ENCODE measurements at places on chromosomes 5 and 9.
A peak's percentile ranks its signal among the peaks of the same experiment; 100 is the strongest.

- DNase-seq, result no peak
These were observed 24.7 kb upstream of the MTAP start for GRCh38 chr9:21777701-21778100.

GRCh38 chr5:149030392-149030791, 32.5 kb downstream of the SH3TC2 start:
- no peak for DNase-seq

GRCh38 chr5:142618130-142618523, 67.8 kb downstream of the FGF1 start:
- no peak for DNase-seq

DNA sequence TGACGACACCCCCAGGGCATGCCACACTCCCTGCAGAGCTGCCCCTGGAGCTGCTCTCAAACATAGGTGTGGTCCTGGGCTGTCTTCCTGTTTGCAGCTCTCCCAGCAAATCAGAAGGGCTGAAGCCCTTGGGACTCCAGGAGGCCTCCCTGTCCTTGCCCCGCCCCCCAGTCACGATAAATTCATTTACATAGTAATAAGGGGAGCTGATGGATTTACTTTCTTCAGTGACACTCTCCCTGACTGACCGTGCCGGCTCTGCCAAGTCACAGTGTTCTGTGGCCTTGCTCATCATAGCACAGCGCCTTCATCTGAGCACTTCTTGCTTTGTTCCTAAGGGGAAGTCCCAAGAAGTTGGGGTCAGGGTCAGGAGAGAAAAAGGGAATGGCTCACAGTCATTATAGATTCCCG, 121.4 kb downstream of the ENC1 start:
- no peak for DNase-seq

- no peak for DNase-seq
These were observed 129.1 kb downstream of the MACROH2A1 start for GRCh38 chr5:135269931-135270421.

DNA sequence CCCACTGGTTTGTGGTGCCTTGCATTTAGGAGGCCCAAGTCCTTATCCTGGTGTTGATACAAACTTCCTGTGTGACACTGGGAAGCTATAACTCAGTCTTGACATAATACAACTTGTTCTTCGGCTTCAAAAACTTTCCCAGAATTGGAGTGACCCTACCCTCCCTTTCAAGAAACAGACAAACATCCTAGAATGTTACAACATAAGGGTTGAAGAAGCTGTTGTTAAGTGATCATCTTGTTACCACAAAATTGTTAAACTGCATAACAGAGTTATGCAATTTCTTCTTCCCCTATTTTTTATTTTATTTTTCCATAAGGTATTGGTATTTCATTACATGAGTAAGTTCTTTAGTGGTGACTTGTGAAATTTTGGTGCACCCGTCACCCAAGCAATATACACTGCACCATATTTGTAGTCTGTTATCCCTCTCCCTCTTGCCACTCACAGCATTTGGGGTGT, 21.3 kb downstream of the TLR4 start:
- DNase-seq, result no peak

DNA sequence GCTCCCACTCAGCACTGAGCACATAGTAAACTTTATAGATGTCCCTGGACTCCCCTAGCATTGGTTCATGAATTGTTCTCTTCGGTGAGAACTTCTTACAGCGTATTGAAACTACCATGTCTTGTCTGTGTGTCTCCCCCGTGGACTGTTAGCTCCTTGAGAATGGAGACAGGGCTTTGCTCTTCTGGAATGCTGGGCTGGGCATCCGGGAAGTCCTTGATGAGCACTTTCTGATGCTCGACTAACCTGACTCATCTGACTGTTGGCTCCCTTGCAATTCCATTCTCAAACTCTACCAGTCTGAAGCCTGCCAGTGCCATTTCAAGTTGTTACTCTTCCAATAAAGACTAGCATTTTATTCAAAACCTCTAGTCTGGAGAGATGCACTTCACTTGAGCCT, 15.0 kb upstream of the PFDN1 start:
- no peak for DNase-seq

DNA sequence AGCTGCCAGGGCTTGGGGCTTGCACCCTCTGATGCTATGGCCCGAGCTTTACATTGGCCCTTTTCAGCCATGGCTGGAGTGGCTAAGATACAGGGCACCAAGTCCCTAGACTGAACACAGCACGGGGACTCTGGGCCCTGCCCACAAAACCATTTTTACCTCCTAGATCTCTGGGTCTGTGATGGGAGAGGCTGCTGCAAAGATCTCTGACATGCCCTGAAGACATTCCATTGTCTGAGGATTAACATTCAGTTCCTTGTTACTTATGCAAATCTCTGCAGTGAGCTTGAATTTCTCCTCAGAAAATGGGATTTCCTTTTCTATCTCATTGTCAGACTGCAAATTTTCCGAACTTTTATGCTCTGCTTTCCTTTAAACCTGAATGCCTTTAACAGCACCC, 337.0 kb upstream of the SMC2 start:
- DNase-seq, result no peak

DNA sequence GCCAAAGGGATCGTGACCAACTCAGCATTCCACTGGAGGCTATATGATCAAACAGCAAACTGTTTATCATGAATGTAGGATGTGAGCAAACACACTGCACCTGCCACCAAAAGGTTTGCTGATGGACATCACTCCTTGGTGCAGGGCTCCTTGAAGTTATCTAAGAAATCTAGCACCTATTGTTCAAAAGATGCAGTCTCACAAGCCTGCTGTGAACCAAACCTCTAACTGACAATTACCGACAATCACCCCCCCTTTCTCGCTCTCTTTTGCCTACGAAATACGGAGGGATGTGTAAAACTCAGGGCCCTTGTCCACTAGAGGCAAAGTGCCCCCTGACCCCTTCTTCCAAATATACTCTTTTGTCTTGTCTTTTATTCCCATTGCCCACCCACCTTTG, 2.5 kb upstream of the CLTA start:
- DNase-seq, result no peak

DNA sequence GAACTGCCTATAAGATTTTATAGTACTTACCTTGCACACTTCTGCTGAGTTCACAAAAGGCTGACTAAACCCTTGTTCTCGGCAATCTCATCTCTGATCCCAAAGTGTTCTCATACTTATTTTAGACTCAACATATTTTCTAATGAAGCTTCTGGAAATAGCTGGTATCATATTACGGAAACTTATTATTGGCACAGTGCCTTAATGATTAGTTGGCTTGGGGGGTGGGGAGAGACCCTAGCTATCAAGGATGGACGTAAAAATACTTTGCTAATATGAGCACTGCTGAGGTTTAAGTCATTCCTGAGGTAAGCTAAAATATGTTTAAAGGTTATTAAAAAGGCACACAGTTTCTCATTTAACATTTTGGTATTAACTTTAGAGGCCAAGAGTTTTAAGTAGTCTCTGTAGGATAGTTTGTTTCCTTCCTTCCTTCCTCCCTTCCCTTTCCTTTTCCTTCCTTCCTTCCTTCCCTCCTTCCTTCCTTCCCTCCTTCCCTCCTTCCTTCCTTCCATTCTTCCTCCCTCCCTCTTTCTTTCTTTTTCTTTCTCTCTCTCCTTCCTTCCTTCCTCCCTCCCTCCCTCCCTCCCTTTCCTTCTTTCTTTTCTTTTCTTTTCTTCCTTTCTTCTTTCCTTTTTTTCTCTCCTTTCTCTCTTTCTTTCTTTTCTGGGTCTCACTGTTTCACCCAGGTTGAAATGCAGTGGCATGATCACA, 31.5 kb downstream of the ZSWIM6 start:
- DNase-seq, result no peak

DNA sequence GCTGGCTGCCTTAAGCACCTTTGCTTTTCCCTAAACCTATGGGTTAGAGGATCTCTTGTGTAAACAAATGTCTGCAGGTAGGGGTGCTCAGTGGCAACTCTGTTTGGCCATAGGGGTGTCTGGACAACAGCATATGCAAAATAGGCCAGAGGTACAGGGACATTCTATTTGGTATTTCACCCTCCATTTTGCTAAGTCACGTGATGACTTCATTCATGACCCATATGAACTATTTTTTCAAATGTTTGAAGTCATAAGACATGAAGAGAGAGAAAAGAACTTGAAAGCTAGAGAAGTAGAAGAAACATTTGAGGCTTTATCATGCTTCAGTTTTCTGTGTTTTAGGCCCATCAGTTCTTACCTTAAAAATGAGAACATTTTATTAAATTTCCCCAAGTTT, 370.2 kb downstream of the GADD45G start:
- no peak for DNase-seq

DNA sequence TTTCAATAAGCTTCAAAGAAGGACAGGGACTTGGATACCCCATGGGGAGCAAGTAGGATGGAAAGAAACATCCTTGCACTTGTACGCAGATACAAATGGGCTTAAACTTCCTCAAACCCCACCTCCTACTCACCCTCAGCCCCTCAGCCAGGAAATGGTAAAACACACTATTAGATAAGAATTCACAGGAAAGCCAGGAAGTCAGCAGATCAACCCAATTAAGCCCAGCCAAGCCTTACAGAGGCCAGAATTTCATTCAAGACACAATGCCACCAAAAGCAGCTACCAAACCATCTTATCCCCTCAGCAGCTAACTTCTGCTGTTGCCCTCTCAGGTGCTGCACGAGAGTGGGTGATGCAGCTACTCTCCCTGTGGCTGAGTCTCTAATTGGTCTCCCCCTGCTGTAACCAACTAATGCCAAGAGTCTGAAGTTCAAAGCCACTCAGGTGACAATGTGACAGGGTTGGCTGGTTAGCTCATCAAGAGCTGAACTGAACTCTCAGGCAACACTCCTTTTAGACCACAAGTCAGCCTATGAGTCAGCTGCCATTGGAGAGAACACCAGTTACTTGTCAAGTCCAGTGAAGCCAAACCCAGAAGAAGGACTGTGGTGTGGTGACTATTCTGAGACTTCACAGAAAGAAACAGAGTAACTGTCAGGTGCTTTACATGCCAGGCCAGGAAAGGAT, 201.9 kb downstream of the ZNF608 start:
- DNase-seq, result no peak

DNA sequence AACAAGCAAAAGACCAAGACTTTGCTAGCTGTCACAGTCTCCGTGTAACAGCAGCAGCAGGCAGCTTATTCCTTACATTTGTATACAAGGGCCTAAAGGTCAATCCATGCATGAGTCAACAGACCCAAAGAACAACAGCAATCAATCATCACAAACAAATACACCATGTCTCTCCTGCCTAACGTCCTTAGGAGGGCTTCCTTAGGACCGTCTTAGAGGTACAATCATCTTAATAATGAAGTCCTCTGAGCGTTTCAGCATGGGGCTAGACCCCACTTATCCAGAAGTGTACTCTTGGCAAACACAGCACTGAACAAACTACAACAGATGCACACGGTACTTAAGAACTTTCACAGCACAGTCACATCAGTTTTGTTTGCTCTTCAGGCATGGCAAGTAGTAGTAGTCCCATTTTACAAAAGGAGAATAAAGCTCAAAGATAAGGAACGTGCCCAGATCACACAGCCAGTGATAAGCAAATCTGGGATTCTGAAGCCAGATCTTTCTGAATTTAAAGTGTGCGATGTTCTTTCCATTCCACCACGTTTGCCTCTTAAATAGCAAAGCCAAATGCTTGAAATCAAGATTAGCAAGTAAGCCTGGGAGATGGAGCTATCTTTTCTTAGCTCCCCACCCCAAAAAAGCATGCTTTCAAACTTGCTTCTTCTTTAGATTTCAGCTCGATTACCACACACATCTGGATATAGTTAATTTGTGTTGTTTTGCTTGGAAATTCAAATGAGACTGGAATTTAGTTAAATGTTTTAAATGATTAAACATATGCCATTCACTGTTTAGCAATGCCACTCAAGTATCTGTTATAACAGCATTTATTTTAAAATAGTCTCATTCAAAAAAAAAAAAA, 24.2 kb downstream of the PSMB7 start:
- DNase-seq, result no peak

DNA sequence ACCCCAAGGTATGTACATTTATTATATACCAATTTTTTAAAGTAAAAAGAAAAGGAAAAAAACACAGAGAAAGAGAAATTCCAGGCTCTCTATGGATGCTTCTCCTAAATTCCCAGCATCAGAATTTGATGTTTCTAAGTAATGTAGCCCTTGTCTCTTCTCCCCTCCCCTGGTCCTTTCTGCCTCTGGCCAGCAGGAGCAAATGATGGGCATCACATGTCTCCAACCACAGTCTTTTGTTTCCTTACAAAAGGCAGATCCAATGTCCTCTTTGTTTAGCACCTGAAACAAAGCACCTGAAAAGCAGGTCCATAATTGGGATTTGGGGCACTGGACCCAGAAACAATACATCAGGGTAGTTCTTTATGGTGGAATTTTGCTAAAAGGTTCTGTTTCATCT, 50.4 kb upstream of the APC start:
- no peak for DNase-seq

DNA sequence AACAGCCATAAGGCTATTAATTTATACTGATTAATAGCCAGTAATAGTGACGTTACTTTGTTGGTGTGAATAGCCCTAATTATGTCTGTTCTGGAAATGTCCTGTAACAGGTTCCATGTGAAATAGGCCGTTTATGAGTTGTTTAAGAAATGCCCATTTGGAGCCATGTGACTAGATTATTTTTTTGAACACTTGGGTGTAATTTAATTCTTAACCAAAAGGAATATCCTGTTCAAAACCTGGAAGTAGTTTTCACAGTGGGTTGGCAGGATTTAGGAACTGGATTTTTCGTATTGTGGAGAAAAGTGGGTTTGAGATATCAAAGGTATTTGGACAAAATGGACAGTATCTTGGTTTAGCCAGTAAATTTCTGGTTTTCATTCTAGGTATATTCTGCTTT, 1.3 kb downstream of the TENT2 start:
- no peak for DNase-seq

DNA sequence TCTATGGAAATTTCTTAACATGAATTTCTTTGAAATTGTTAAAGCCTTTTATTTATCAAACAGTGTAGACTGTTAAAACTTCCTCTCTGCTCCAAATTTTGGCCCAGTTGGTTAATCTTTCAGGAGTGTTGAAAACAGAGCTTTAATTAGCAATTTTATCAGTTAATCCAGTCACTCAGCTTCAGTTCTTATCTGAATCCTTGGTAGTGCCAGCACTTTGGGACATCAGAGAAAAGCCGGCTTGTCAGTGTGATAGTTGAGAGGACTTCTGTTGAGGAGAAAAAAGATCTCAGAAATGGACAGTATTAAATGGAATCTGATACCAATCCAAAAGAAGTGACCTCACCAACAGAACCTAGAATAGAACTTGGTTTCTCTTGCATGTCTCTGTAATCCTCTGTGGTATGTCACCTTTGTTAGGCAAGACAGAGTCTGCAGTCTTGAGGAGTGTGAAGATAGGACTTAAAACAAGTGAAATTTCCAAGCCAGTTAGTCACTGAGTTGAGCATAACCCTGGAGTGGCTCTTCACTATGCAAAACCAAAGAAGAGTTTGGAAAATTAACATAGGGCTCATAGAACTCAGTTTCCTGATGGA, 251.8 kb downstream of the NNT start:
- DNase-seq, result no peak

DNA sequence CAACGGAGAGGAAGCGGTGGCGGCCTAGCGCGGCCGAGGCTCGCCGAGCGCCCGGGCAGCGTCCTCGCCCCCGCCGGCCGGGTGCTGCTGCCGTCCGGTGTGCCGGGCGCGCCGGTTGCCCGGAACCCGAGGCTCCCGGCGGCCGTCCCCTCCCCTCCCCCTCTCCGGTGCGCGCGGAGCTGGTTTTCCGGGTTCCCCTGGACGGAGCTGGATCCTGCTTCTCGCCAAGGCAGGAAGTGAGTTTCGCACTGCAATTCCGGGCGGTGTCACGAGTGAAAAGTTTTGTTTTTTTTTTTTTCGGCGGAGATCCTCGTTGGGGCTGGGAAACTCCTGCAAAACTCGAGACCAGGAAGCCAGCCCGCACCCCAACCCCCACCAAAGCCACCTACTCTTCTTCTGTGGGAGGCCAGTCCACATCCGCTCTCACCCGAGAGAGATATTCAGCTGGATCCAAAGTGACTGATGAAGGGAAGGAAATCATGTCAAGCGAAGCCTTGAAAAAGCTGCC, at the start of gene ERBIN:
Gene ERBIN, plus strand, starts transcription at position 300 of the 508 bp plus-strand sequence. CDS start 66,144 bp downstream, outside the sequence.
- DNase-seq, result peak; percentile 60
